ENCODE measurements at places on chromosomes 16 and 17.

DNA sequence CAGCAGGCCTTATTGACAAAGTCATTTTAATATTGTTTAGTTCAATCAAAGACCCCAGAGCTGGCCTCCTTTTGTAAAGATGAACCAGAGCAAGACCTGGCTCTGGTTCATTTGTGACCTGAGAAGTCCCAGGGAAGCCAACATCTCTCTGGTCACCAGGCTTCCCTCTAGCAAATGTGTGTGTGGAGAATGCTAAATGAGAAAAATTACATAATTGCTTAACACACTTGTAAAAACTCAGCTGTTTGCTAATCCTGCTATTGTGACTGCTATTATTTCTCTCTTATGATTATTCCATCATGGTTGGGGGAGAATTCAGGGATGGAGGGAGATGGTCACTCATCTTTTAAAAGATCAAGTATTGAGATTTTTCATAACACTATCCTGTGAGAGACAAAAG lies 94.3 kb upstream of the CLEC3A start:
- no peak for DNase-seq

DNA sequence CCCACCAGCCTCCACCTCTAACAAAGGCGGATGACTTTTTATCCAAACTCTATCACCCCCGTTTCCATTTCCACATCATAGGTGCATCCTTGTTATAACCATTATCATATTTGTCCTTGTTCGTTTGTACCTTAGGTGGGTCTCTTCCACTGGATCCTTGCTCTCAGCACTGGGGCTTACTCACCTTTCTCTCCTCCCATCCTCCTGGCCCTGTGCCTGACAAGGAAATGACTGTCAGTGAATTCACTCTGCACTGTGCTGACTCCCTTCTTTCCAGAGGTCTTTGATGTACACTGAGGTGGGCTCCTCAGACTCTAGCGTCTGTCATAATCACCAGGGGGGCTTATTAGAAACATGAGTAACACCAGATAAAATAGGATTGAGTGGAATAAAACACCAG lies 3.1 kb downstream of the GSG1L2 start:
- no peak for DNase-seq

DNA sequence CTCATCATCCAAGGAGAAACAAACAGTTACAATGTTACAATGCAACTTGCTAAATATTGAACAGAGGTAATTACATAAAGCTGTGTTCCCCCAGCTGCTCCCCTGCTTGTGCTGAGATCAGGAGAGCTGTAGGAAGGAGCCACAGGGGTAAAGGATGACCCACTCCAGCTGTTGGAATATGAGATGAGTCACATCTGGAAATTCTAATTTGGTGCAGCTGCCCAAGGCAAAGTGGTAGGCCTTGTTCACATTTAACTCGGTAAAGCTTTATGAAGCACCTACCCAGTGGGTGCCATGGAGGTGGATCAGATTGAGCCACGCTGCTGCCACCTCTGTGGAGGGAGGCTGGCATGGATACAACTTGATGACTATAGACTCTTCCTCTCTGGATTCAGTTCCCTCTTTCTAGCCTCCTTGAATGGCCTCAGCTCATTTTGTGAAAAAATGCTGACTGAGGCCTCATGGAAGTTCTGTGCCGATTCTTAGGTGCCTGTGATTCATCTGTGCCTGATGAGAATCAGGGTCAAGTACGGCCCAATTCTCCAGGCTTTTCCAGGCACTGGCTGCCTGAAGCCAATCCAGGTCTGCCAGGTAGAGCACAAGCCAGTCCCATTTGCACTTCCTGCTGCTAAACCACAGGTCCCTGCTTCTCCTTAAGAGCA lies 7.4 kb downstream of the ZNF689 start:
- DNase-seq: no peak

GRCh38 chr16:27399969-27400368 lies 2.0 kb upstream of the IL21R start:
- DNase-seq: no peak

Data from stimulated activated CD8-positive, alpha-beta memory T cell treated with anti-CD3 and anti-CD28 coated beads, Interleukin-12 subunit alpha, Interleukin-12 subunit beta, amount 100 ng/mL, for 1 hour (primary cell).